ENCODE measurements at places on chromosomes 1 and 21. TPM values are rescaled to one million over a fixed set of nuclear protein-coding genes. Genes with fewer than 3 reads are reported as not detected.

DNA sequence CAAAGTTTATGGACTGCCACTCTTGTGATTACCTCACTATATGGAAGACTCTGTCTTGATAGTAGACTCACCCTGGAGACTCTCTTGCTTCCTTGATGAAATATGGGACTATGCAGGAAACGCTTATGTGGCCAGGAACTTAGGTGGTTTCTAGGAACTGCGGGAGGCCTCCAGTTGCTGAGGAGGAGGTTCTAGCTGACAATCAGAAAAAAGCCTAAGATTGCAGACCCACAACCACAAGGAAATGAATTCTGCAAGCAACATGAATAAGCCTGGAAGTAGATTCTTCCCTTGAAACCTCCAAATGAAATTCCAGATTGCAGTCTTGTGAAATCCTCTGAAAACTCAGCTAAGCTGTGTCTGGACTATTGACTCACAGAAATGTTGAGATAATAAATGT lies 88.9 kb upstream of the COL11A1 start:
- no peak for DNase-seq

- no peak for DNase-seq
Observed at GRCh38 chr1:219446288-219446687, 166.6 kb downstream of the ZC3H11B start.

DNA sequence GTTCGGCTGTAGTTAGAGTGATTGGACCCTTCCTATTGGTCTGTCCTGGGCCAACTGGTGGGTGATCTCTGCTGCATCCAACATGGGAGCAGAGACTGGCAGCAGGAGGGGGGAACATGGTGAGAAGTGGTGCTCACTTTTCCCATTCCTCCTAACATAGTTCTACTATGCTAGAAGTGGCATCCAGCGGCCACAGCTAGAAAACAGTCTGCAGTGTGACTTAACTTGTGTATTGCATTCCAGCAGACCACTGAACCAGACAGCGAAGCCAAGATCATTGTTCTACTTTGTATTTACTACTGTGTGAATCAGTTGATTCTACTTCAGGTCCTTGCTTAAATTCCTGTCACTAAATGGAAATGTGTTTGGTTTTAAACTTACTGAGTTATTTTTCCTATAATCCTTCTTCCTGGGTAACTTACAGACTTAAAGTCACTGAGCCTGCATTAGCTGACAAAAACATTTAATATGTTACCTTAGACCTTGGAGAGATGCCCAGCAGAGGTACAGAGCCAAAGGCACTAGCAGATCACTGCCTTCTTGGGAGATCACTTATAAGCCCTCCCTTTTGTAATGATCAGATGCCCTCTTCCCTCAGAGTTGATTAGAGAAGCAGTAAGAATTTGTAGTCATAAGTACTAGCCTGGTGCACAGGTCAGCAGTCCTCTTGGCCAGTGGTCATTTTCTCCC lies 8.2 kb downstream of the FABP3 start:
- DNase-seq: peak; percentile 64

DNA sequence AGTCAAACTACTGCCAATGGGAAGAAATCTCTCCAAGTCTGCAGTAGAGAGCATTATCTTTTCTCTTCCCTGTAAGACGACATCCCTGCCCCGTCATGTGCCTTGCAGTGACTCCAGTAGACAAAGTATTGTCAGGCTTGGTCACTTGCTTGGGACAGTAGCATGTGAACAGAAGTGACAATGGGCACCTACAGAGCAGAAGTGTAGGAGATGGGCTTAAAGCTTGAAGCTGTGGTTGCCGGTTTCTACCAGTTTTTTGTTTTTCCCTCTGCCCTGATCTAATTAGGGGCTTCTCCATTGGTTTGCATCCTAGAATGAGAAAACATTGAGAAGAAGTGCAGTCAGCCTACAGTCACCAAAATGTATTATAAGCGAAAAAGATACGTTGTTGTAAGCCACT lies 12.7 kb downstream of the F3 start:
- DNase-seq: no peak

DNA sequence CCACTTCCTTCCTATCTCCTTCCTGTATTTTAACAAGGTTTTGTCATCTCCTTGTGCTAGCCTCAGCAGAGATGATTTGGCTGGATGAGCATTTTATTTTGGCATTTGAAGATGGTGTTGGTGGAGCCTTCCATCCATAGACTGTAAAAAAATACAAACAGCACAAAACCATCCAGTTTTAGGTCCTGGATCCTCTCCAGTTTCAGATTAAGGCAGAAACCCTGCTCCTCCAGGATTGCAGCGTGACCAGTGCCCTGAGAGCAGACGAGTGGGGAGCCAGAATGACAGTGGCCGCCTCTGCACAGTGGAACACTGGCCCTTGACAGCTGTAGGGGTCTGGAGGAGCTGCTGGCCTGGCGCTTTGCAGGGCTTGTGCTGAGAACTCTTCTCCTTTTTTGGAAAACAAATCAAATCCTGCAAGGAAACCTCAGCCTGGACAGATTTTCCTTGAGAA lies 72.2 kb upstream of the GADD45A start:
- DNase-seq: no peak

DNA sequence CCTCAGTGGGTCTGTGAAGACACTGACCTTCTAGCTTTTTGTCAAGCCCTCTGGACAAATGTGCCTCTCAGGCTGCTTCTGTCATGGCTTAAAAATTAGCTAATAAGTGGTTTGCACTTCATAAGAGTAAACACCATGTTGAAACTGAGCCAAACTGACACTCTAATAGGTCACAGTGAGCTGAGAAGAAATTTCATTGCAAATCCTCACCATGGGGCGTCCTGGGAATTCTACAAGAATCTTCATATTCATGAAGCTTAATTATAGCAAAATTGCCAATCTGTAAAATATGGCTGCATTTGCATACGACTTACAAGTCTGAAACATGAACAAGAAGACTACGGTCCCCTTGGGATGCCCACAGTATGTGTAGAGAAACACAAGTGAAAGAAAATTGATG lies 188.6 kb downstream of the DSCAM start:
- DNase-seq: no peak

GRCh38 chr1:219066631-219067349 lies 106.9 kb upstream of the LYPLAL1 start:
- DNase-seq: peak; percentile 30

- DNase-seq: no peak
Observed at GRCh38 chr1:246304484-246305259, 202.4 kb downstream of the SMYD3 start.

GRCh38 chr1:37473431-37474045 lies 842 bp upstream of the ZC3H12A start:
- no peak for DNase-seq

GRCh38 chr1:244968471-244968871 lies 104.1 kb upstream of the HNRNPU start:
- DNase-seq: peak; percentile 16

DNA sequence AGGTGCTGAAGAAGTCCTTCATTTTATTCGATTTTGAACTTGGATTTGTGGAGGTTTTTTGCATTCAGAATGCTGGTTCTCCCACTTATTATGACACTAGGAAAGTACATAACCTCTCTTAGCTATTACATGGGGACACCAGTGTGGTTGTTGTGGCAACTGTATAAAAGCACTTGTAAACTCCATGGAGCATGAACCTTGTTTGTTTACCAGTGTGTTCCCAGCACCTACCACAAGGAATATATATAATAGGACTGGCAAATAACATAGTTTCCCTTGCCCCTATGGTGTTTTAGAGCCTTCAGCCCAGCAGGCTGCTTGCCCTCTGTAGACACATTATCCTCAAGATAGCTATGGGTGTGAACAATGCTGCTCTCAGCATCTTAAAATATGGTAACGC lies 43.1 kb downstream of the RASSF5 start:
- no peak for DNase-seq

- peak; percentile 52 for DNase-seq
Observed at GRCh38 chr1:150233359-150234308, 2.3 kb downstream of the ANP32E start.

- no peak for DNase-seq
Observed at GRCh38 chr1:159430985-159431384, 1.0 kb upstream of the OR10J4 start.

GRCh38 chr1:94382201-94382600 lies 36.0 kb upstream of the ABCD3 start:
- DNase-seq: no peak

DNA sequence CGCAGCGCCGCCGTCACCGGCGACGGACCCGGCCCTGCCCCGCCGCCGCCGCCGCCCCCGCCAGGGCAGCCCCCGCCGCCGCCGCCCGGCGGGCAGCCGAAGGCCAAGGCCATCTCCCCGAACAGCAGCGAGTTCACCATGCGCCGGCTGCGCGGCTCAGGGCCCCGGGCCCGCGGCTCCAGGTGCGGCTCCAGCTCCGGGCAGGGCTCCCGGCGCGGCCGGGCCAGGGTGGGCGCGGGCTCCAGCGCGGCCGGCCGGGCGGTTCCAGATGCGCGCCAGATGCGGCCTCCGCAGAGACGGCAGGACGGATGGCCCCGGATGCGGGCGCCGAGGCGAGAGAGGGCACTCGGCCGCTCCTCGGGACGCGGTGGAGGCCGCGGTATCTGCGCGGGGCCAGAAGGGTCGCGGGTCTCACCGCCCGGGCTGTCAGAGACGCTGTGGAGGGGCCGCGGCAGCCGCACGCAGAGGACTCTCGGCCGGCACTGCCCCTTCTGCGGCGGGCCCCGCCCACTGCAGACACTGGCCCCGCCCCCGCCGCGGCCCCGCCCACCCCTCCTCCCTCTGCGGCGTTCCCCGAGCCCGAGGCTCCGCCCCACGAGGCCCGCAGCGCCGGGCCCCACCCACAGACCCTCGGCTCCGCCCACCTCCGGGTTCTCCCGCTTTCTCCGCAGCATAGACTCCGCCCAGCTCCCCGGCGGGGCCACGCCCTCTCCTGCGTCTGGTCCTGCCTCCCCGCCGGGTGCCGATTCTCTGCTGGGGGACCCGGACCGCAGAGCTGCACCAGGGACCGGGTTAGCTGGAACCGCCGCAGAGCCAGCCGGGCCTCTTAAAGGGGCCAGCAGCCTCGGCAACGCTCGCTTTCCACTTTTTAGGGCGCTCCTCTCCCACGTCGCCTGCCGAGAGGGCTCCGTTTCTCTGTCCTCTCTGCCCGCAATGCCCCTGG lies at the start of gene IFFO2:
Gene IFFO2 (minus strand): TSS at position 484 of the 943 bp plus-strand sequence. CDS start 344 bp downstream, at position 140.
- peak; percentile 94 for DNase-seq

Gene ACBD6
- 76.7 TPM for polyA plus RNA-seq

Gene SPRR1B
- polyA plus RNA-seq: not detected

Gene BTBD19
- polyA plus RNA-seq: 22.7 TPM
